ENCODE measurements at places on chromosomes 12 and 14.

- DNase-seq: no peak
These were observed 73.2 kb downstream of the RIMBP2 start for GRCh38 chr12:130642856-130643255.

DNA sequence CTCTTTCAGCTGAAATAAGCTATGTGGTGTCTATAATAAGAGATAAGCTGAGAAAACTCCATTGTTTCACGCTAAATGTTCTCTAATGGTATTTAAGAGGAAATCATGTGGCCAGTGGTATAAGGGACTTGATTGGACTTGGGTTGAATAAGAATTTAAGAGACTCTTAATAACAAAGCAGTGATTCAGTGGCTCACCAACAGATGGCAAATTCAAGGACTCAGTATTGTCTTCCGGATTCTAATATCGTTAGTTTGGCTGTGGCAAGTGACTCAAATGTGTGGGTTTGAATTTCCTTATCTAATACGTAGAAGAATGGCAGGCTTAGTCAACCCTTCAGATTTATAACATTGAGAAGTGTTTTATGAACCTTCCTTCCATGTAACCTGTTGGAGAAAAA is 49.1 kb upstream of the KCNH3 start:
- no peak for DNase-seq

DNA sequence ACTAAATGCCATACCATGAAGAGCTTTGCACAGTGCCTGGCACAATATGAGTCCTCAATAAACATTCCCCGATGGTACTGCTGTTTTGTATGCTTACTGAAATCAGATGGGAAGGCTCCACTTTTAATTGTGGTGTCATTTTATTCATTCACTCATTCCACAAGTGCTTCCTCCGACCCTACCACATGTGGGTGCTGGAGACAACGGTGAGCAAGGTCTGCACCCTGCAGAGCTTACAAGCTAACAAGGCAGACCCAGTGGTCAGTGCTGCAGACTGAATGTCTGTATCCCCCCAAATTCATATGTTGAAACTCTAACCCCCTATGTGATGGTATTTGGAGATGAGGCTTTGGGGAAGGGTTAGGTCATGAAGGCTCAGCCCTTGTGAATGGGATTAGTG is 48.3 kb downstream of the RFX4 start:
- DNase-seq: no peak

DNA sequence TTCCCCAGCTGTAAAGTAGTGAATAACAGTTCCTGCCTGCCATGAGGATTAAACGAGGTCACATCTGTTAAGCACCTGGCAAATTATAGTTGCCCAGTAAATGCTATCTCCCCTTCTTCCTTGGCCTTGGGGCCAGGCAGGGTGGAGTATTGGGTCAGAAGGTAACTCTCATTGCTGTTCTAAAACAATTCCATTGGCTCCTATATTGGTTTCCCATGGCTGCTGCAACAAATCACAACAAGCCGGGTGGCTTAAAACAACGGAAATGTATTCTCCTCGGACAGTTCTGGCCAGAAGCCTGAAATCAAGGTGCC is 31.9 kb downstream of the MMAB start:
- no peak for DNase-seq

GRCh38 chr14:36702474-36702873 is 40.8 kb downstream of the PAX9 start:
- no peak for DNase-seq

All from stimulated activated CD4-positive, alpha-beta T cell treated with anti-CD3 and anti-CD28 coated beads, Interleukin-12 subunit alpha, Interleukin-12 subunit beta, amount 100 ng/mL, for 4 hours (primary cell).